ENCODE measurements at places on chromosomes 12 and 14. TPM values are rescaled to one million over a fixed set of nuclear protein-coding genes. Genes with fewer than 3 reads are reported as not detected.

GRCh38 chr12:101919447-101919846 is 42.1 kb downstream of the DRAM1 start:
- no peak for ATAC-seq

DNA sequence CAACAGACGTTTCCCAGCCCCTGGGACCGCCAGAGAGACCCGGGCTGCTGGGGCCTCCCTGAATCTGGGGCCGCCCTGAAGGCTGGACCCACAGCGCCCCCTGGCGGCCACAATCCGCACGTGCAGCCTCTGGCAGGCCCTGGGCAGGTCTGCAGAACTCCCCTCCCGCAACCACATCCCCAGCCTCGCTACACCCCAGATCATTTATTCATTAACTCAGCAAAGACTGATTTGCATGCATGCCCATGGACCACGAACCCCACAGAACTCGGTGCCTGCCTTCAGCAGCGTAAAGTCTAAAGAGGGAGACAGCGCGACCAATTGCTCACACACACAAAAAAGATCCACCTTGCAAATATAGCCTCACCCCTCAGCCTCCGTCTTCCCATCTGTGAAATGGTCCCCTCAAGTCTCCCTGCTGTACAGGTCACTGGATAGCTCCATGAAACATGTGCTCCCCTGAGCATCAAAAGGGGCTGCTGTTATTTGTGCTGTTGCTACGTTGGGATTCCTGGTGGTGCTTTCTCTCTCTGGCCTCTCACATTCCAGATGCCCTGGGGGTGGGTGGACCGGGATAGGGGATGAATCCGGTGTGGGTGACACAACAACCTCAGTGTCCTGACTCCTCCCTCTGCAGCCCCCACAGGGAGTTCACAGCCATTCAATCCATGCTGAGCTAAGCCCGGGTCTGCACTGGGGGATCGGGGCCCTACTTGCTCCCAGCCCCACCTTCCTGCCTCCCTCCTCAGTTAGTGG is 96.4 kb downstream of the SCARB1 start:
- peak; percentile 77 for ATAC-seq

DNA sequence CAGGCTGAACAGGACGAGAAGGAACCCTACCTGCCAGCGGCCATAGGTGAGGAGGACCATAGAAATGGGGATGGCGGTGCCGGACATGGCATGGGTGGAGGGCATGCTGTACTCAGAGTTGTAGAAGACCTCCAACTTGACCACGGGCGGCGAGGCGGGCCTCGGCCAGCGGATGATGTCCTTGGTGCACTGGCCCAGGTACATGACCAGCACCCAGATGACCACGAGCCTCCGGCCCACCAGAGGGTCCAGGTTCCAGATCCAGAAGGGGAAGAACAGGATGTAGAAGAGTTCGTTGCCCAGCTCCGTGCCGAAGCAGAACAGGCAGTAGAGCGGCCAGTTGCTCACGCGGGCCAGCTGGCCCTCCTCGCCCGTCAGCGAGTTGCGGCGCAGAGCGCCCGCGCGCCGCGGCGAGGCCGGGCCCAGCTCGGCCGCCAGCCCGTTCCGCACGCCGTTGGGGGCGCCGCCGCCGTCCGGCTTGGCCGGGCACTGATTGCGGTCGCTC is 582 bp downstream of the SGPP1 start:
- ATAC-seq = peak; percentile 69

GRCh38 chr12:131942671-131943070 is 7.1 kb upstream of the EP400 start:
- ATAC-seq = no peak

Gene KLRC2
- total RNA-seq = 0.60 TPM

GRCh38 chr14:35934499-35934898 is 108.4 kb downstream of the BRMS1L start:
- no peak for ATAC-seq

Gene GNB3
- total RNA-seq = not detected

DNA sequence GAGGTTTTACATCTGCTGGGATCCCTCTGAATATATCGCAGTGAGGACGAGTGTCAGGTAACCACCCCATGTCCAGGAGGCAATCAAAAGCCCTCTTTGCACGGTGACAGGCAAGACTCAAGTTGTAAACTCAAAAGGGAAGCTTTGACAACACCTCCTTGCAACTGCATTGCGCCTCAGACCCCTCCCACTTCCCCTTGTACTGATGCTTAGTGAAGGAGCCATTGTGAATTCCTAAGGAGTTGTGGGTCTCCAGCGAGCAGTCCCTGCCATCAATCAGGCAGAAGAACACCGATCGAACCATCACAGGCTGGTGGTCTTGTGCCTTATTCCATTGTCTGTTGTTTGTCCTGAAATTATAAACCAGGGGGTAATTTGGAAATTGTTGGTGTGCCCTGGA is 112.6 kb downstream of the CCDC60 start:
- ATAC-seq = no peak

Gene NANOG
- total RNA-seq = 0.52 TPM

Gene VEZT
- total RNA-seq = 49.9 TPM

- no peak for ATAC-seq
These were observed 16.7 kb downstream of the GPHB5 start for GRCh38 chr14:63301891-63302534.

GRCh38 chr14:103045371-103045869 is 11.9 kb downstream of the CDC42BPB start:
- ATAC-seq = no peak

DNA sequence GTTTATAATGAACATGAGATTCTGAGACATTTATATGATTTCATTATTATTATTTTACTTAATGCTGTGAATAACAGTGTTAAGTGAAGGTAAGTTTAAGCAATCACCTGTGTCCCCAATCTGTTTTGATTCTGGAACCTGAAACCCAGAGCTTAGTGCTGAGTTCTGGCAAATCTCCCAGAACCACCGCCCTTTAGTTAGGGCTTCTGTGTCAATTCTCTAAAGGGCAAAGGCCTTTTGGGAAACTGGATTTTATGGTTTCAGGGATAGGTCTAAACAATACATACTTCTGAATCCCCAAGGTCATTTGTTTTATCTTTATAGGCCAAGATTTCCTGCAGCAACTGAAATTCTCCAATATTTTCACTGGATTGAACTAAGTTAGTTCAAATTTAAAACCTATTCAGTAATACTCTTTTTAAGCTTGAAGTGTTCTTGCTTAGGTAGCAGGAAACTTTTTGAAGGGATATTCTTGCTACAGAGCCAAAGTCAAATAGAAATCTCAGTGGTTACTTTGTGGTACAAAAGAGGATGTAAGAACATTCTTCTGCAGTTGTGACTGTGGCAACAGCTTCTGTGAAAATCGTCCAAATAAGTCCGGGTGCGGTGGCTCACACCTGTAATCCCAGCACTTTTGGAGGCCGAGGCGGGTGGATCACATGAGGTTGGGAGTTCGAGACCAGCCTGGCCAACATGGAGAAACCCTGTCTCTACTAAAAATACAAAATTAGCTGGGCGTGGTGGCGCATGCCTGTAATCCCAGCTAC is 10.0 kb upstream of the PKP2 start:
- peak; percentile 43 for ATAC-seq

Gene IFNG-AS1
- not detected for total RNA-seq

- ATAC-seq = no peak
These were observed 102.0 kb downstream of the PRIMA1 start for GRCh38 chr14:93686268-93686667.

- ATAC-seq = no peak
These were observed 64.8 kb downstream of the HELB start for GRCh38 chr12:66367015-66367667.

DNA sequence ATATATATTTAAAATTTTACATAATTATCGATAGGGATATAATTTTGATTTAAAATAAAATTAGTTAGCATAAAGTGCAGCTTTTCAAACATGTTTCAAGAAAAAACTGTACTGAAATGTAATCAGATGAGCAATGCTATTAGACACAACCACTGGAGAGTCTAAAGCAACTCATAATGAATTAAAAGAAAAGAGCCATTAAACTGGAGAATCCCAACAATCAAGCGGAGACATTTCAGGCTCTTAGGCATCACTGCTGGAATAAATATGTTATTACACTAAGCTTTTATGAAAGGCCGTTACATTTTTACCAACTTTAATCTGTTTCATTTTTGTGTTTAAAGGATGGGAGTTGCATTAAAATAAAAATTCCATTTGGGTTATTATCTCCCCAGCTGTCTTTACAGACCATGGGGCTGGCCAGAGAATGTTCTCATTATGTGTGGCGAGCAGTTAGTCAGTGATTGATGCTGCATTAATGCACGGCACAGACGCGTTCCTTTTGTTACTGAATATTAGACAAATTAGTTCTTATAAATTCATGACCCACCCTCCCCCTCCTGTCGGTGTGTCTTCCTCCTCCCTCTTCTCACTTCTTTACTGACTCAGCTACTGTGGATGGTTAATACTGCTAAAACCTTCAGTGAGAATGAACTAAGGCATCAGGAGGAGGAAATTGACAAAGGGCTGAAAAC is 156.8 kb downstream of the PDZRN4 start:
- ATAC-seq = no peak

DNA sequence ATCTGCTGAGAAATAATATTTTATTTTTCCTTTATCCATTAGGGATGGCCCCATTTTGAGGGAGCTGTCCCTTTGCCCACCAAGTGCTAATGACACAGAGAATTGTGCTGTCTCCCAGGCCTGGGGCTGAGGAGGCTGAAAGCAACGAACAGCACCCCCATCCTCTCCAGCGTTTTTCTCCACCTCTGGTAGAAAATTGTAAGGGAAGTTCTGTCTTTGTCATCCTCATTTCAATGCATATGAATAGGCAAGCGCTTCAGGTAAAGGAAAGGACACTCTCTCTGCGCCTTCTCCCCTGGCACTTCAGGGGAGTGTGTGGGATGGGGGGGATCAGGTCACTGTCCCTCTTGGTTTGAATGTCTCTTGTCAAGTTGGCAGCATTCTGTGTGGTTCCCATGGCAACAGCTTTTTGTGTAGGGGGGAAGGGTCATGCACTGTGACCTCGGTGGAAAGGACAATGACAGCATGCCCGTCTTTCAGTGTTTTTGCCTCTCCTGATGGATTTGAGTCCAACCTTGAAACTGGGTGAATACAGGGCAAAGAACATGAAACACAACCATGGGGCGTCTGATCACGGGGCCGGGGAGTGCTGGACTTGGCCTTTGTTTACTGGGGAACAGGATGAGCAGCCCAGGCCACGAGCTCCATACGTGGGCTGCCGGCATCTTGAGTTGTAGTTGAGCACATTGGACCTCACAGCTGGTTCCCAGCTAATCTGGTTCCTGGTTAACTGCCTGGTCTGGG is 230.2 kb downstream of the VRK1 start:
- no peak for ATAC-seq

GRCh38 chr14:96486705-96487104 is 15.5 kb upstream of the PAPOLA start:
- no peak for ATAC-seq

Gene RFLNA
- not detected for total RNA-seq

DNA sequence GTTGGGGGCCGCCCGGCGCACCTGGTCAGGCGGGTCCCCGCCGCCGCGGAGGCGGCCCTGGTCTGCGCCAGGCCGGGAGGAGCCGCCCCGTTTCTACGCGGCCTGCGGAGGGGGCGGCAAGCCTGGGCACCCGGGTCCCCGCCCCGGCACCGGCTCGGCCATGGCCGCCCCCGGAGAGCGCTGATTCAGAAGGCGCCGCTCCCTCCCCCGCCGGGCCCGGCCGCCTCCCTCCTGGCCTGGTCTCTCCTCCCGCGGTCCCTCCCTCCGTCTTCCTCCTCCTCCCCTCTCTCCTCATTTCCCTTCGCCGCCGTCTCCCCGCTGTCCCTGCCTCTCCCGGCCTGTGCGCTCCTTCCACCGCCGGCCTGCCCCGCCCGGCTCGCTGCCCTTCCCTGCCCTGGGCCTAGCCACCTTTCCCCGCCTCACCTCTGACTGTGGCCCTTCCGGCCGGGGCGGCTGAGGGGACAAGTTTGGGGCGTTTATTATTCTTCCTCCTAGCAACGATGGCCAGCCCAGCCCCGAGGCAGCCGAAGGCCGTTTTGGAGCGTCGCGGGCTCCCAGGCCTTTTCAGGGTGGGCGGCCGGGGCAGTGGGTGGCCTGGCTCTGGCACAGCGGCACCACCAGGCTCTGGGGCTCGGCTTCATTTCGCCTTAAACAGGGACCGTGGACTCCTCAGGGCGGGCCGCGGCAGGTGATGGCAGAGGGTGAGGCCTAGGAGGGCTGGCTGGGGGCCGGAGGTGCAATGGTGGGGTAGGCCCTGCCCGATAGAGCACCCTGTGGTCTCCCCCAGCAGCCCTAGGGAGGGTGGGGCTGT is 768 bp downstream of the CEP170B start:
- peak; percentile 75 for ATAC-seq

Gene ZFC3H1
- 29.0 TPM for total RNA-seq

DNA sequence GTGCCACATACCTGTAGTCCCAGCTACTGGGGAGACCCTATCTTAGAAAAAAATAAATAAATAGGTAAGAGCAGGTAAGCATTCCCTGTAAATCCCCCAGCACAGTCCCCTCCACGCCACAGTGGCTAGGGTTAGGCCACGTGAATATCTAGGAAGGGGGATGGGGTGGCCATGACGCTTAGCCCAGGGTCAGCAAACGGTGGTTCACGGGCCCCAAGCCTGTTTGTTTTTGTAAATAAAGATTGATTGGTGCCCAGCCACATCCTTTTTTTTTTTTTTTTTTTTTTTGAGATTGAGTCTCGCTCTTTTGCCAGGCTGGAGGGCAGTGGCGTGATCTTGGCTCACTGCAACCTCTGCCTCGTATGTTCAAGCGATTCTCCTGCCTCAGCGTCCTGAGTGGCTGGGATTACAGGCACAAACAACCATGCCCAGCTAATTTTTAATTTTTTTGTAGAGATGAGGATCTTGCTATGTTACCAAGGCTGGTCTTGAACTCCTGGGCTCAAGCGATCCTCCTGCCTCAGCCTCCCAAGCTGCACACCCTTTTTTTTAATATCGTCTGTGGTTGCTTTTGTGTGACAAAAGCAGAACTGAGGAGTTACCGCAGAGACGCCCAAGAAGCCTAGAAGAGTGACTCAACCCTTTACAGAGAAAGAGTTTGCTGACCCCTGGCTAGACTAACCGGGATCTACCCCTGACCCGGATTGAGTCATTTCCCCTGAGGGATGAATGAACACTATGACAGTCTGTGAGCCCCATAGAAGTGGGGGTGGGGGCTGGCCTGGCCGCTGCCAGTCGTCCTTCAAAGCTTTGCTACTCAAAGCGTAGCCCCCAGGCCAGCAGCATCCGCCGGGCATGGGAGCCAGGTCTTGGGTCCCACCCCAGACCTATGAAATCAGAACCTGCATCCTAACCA is 113.7 kb upstream of the NCOR2 start:
- no peak for ATAC-seq

- no peak for ATAC-seq
These were observed 64.8 kb downstream of the HECTD4 start for GRCh38 chr12:112317481-112317880.

Gene CCDC197
- not detected for total RNA-seq

Gene B3GNT4
- 2.0 TPM for total RNA-seq

DNA sequence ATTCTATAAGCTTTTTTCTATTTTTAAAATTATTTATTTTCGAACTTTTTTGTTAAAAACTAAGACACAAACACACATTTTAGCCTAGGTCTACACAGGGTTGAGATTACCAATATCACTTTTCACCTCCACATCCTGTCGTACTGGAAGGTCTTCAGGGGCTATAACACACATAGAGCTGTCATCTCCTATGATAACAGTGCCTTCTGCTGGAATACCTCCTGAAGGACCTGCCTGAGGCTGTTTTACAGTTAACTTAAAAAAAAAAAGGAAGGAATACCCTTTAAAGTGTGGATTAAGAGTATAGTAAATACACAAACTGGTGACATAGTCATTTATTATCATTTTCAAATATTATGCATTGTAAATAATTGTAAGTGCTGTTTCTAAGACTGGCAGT is 43.0 kb downstream of the RASSF8 start:
- ATAC-seq = no peak

Gene IAPP
- not detected for total RNA-seq

GRCh38 chr12:106133136-106134087 is 5.3 kb downstream of the NUAK1 start:
- ATAC-seq = no peak

GRCh38 chr12:65970821-65971220 is 146.5 kb downstream of the HMGA2 start:
- ATAC-seq = no peak

Gene DYNLL1
- 621 TPM for total RNA-seq

All from esophagus mucosa (tissue), 1 donor.